ENCODE measurements at places on chromosomes 2 and 18.

GRCh38 chr2:195319112-195319460 lies 337.9 kb upstream of the SLC39A10 start:
- DNase-seq = no peak

DNA sequence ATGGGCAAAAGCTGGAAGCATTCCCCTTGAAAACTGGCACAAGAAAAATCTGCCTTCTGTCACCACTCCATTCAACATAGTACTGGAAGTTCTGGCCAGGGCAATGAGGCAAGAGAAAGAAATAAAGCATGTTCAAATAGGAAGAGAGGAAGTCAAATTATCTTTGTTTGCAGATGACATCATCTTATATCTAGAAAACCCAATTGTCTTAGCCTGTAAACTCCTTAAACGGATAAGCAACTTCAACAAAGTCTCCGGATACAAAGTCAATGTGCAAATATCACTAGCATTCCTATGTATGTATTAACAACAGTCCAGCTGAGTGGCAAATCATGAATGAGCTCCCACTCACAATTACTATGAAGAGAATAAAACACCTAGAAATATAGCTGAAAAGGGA lies 1579.3 kb downstream of the SUCLG1 start:
- DNase-seq = no peak

DNA sequence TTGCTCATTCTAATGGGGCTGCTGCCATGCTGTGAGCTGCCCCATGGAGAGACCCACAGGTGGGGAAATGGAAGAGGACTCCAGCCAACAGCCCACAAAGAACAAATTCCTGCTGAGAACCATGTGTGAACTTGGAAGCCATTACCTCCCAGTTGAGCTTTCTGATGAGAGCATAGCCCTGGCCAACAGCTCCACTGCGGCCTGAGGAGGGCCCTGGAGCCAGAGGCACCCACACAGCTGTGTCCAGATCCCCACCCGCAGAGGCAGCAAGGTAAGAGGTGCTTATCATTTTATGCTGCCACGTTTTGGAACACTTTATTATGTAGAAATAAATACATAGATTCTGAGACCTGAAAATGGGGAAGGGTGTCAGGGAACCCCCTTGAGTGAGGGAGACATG lies 44.2 kb upstream of the OTOS start:
- DNase-seq = no peak

- DNase-seq = no peak
These were observed 991.5 kb upstream of the FANCL start for GRCh38 chr2:59232394-59233165.

DNA sequence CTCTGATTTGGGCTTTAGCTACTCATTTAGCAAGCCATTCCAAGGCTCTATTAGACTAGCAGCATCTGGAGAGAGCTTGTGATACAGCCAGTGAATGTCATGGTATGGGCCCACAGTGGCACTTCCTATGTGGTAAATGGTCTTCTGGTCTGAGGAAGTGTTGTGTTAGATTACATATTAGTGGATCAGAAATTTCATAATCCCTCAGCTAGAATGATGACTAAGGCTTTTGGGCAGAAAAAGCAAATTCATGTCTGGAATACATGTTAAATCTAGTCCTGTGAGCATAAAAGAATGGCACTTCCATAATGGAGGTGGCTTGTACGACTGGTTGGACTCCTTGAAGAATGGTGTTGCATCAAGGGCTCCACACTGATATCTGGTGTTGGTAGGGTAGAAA lies 436.8 kb upstream of the CWC22 start:
- no peak for DNase-seq

- DNase-seq = no peak
These were observed 177.8 kb upstream of the RGPD4 start for GRCh38 chr2:107648781-107649404.

- DNase-seq = no peak
These were observed 104.4 kb upstream of the SLC39A10 start for GRCh38 chr2:195552581-195552980.

- no peak for DNase-seq
These were observed 253.2 kb downstream of the TTC32 start for GRCh38 chr2:19648583-19648982.

DNA sequence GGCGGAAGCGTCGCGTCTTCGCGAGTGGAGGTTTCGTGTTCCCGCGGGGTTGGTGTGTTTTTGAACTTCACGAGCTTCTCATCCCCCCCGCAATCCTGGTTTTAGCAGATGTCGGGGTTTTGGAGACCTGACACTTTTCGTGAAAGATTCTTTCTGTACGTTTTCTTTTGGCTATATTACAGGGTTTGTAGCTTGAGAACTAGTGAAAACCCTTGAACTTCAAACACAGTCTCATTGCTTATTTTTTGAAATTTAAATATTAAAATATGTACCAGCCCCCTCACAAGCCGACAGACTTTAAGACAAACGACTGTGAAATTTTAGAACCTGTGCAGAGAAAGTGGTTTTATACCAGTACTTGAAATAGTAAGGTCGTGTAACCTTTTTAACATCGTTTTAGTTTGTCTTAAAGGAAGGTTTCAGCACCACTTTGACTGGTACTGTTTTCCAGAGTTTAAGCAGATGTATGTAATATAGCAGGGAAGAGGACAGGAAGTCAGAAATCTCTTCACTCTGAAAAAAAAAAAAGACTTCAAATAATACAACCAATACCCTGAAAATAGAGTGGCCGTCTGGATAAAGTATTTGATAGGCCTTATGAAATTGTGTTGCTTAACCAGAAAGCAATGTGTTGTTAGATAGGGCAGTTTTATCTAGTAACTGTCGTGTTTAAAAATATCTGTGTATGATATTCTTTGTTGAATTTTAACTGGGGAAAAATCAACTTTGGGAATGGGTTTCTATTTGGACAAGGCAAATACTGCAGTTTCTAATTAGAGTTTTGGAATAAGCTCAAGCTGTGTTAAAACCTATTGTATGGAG lies 1.4 kb downstream of the SPATS2L start:
- no peak for DNase-seq

GRCh38 chr18:24016643-24017042 lies 2.1 kb downstream of the TTC39C start:
- no peak for DNase-seq

DNA sequence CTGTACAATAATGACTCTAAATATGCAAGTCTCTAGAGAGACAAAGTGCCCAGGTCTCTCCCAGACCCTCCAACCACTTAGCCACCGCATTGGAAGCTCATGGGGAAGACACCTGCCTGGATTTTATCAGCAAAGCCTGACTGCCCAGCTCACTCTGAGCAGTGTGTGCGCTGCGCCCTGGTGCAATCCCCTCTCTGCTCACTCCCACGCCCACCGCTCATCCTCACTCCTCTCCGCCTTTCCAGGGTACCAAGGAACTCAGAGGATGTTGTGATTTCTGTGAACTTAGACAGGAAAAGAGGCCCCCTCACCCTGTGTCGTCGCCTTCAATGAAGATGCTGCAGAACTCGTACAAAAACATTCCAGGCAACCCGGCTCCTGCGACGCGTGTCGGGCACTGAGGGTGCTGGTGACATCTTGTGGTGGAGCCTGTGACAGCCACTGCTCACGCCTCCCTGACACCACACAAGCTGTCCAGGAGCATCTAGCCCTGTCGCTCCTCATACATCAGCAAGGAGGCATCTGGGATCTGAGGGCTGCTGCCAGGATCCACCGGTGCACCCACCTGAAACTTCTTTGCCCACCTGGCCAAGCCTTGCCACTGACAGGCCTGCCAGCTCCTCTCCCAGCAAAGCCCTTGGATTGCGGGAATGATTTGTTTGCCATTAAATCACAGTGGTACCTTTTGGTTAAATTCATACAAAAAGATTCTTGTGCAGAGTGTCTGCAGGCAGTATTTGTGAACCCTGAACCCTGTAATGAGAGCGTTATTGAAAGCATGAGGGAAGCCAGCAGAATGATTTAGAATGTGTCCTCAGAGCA lies 220.4 kb downstream of the ZNF516 start:
- no peak for DNase-seq

DNA sequence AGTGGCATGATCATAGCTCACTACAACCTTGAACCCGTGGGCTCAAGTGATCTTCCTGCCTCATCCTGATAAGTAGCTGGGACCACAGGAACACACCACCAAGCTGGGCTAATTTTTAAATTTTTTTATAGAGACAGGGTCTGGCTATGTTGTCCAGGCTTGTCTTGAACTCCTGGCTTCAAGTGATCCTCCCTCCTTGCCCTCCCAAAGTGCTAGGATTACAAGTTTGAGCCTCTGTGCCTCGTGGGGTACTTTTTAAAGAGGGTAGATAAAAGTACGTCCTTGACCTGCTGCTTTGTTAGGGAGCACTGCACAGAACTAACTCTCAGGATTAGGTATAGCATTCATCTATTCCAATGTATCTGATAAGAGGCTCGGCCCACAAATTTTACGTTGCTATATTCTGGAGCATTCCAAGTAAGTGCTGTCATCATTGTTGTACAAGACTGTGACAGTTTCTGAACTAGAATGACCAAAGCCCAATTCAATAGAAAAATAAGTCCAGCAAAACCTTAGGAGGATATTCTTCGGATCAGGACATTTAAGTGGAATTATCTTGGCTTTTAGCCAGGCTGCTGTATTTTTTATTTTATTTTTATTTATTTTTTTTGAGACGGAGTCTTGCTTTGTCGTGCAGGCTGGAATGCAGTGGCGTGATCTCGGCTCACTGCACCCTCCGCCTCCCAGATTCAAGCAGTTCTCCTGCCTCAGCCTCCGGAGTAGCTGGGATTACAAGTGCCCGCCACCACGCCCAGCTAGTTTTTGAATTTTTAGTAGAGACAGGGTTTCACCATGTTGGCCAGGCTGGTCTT lies 4.1 kb downstream of the MTCL1 start:
- no peak for DNase-seq

DNA sequence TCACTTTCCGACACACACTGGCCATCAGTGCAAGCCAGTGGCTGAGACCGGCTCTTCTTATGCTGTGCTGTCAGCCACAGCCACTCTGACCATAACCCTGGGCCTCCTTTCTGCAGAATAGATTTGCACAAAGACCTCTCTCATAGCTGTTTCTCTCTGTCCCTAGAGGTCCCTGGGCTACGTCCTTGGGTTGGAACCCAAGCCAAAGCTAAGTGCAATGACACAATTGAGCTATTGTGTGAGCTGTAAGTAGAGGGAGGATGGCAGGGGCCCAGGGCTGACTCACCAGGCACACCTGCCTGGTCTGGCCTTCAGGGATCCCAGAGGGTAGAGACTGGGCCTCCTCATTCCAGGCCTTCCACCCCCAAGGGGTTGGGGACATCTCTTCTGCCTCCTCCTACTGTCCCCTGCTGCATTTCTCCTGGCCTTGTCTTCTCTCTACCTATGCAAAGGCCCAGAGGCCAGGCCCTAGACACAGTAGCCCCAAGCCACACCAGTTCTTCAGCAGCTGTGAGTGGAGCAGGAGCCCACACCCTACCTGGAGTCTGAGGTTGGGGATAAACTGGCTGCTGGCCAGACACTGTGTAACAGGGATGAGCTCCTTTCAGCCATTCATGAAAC lies 174.6 kb downstream of the NCK2 start:
- DNase-seq = no peak

GRCh38 chr2:70049255-70049654 lies 38.0 kb upstream of the PCBP1 start:
- no peak for DNase-seq

GRCh38 chr2:117195381-117195780 lies 619.1 kb upstream of the DDX18 start:
- no peak for DNase-seq

DNA sequence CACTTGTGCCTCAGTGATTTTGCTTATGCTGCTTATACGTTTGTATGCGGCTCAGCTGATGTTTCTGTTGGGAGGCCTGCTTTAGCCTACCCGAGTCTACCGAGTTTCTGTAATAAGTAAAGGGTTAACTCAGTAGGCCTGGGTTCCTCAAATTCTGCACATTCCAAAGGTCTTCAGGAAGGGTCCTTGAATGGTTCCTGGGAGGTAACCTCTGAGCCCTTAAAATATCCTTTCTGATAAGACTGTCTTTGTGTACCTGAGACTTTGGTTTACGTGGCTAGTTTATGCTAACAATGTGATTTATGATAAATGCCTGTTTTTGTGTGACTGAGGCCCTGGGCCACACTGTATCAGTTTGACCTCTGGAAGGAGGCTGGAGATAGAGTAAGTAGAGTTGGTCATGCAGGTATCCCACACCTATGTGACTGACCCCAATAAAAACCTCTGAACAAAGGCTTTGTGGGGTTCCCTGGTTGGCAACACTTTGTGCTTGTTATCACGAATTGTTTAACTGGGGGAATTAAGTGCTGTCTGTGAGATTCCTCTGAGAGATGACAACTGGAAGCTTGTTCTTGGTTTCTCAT lies 18.9 kb upstream of the PNPT1 start:
- no peak for DNase-seq

DNA sequence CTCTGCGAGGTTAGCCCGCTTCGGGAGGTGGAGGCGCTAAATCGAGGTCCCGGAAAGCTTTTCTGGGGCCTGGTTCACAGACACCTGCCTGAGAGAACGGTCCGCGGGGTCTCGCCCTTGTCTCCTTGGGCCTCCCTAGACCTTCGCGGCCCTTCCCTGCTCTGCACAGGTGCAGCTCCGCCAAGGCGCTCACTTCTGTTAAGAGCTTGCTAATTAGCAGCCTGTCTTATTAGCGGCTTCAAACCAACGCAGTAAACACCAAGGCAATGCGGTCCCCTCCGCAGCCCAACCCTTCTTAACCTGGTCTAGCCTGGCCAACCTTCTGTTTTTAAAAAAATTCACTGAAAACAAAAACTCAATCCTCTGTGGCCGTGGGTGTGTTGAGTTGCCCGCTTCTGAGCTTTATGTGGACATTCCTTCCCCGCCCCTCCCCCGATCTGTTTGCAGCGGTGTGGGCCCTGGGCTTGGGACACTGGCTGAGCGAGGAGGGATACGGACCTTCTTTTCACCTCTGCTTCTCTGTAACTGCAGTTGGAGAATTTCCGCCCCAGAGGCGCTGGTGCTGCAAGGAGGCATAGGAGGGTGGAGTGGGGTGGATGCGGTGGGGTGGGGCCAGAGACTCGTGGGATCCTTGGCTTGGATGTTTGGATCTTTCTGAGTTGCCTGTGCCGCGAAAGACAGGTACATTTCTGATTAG lies 3.4 kb upstream of the HOXD4 start:
- no peak for DNase-seq

- no peak for DNase-seq
These were observed 98.1 kb upstream of the BCL2L11 start for GRCh38 chr2:111022633-111023032.

- DNase-seq = no peak
These were observed 76.6 kb upstream of the BZW1 start for GRCh38 chr2:200735061-200735460.

DNA sequence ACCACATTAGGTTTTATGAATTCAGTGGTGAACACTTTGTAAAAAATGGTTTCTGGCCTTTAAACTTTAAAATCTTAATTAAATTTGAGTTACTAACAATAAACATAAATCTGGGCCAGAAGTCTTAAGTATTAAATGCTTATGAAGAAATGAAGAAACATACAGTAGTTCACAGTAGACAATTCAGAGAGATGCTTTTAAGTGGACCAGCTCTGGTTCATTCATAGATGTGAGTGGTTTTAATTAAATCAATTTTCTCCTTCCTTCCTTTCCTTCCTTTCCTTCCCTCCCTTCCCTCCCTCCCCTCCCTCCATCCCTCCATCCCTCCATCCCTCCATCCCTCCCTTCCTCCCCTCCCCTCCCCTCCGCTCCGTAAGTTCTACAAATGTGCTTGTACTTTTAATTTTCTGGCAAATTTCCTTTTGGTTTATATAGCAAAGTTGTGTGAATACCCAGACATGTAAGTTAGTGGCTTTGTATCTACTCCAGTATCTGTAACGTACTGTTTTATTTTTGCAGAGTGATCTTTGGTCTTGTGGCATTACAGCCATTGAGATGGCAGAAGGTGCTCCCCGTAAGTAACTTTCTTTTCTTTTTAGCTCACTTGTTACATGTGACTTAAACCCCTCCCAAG lies 136.5 kb downstream of the MAP4K4 start:
- DNase-seq = no peak

GRCh38 chr2:32856891-32857290 lies 89.9 kb upstream of the LTBP1 start:
- no peak for DNase-seq
